ENCODE measurements at places on chromosomes 11 and 22.

- DNase-seq: no peak
Measured at GRCh38 chr22:20011993-20012740, 4.5 kb downstream of the ARVCF start.

DNA sequence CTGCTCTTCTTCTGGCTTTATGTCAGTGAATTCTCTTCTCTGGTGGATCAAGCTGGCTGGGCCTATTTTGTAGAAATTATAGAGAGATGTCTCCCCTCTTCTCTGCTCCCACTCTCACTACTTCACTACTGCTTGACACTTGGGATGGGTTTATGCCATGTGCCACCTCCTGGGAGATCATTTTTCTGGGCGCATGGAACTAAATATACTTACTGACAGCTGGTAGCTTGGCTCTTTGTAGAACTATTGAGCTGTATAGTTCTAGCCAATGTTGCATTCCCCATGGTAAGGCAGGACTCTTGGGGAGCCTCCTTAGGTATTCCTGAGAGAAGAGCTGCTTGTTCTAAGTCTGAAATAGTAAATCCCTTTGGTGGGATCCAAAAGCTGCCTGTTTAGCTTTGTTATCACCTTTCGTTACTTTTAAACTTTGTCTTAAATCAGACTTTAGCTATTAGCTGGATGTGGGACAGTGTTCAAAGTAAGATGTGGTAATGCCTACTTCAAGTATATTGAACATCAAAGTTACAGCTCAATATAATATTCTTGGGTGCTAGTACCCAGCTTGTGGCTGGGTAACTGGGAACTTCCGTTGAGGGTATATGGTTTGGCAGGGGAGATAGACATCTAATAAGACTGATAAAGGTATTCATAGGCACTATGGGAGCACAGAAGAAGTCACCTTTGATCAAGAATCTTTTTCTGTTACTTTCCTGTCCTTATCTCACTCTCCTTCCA lies 87.5 kb upstream of the RRM1 start:
- no peak for DNase-seq

GRCh38 chr11:72195518-72196270 lies 3.8 kb downstream of the FOLR1 start:
- no peak for DNase-seq

DNA sequence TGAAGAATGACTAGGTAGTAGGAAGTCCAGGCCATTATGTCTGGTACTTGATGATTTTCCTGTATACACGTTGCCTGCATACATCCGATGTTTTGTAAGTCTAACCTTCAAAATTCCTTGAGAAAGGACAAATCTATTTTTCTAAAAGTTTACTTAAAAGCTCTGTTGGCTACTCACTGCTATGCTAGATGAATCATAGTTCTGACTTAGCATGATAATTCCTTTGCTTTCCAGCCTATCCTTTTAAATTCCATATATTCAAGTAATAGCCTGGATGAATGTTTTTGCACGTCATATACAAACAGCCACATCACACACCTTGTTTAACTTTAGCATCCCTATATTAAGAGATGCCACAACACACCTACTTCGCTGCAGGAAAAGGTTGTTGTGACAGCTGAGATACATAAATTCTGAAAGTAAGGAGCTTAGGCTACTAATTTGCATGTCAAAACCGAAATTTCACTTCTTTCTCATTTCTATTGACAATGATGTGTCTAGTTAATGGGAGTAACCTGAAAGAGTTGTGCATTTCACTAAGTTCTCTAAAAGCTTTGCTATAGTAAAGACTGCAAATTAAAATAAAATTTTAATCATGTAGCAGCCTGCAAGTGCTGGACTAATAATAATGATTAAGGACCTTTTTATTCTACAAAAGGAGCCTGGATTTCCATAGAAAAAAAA lies 1116.4 kb downstream of the JRKL start:
- DNase-seq: no peak

DNA sequence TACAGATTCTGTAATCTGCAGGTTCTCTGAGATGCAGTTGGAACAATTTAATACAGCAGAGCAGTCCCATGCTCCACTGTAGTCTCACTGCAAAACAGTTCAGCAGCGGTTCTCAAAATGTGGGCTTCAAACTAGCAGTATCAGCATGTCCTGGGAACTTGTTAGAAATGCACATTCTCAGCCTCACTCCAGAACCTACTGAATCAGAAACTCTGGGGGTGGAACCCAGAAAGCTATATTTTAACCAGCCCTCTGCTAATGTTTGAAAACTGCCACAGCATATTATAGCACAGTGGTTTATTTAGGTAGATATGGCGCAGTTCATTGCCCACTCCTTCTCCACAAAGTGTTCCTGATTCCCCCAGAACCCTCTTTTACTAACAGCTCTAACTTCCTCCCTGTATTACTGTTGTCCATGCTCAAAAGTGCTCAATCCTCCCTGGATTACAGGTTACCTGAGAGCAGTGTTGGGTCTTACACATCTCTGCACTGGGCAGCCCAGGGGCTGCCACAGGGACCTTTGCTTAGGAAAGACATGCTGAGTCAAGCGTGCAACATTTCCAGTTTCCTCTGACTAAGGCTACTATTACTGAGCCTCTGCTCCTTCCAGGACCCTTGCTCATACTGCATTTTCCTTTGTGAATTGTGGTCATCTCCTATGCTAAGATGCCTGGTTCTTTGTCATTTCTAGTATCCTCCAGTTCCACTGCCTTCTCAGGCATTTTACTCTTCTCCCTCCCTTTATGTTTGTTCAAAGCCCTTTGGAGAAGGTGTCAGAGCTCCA lies 7.7 kb upstream of the DGAT2 start:
- DNase-seq: no peak

- DNase-seq: no peak
Measured at GRCh38 chr22:30239488-30240405, 6.8 kb downstream of the LIF start.

DNA sequence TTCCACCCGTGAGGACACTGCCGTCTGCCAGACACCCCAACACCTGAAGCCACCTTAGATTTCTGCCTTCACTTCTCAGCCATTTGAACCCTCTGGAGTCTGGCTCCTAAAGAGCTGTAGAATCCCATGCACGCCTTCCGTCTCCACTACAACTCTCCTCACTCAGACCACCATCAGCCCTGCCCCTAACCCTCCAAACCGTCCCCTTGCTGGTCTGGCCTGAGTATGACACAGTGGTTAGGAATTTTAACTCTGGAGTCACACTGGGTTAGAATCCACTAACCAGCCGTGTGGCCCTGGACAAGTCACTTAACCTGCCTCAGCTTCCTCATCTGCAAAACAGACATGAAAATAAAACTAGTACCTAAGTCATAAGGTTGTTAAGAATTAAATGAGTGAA lies 3.0 kb downstream of the CNIH2 start:
- no peak for DNase-seq

GRCh38 chr22:49618677-49618953 lies 209.1 kb downstream of the BRD1 start:
- DNase-seq: no peak

DNA sequence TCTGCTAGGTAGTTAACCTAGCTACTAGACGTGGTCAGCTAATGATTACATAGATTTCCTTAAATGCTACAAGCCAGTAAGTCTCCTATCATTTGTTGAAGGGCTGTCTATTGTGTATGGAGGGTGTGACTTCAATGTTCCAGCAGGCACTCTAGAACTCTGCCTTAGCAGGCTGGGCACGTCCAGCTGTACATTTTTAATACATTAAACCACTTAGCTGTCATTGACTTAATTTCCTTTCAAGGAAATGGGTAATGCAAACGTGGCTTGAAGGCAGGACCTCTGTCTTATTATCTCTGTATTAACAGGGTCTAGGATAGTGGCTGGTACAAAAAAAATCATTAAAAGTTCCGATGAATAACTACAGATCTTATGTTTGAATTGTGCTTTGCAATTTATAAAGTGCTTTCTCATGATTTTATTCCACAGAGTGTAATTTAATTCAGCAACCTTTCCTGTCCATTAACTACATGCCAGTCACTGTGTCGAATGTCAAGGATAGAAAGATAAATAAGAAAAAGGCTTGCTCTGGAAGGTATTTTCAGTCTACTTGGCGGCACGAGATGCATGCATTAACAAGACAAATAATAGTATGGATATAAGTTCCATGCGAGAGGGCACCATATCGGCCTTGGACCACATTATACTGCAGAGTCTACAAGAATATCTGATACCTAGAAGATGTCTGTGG lies 60.3 kb downstream of the APOL3 start:
- no peak for DNase-seq

- no peak for DNase-seq
Measured at GRCh38 chr22:39481054-39481453, 21.0 kb upstream of the MIEF1 start.

DNA sequence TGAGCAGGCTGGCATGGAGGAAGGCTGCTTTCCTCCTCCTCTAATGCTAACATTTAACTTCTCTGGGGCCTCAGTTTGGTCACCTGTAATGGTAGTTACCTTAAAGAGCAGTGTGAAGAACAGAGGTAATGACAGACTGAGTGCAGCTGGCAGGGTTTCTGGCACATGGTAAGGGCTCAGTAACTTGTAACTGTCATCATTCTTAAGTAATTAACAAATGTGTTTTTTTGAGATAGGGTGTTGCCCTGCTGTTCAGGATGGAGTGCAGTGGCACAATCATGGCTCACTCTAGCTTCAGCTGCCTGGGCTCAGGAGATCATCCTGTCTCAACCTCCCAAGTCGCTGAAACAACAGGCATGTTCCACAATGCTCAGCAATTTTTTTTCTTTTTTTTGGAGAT lies 242.0 kb upstream of the SYN3 start:
- peak; percentile 14 for DNase-seq

GRCh38 chr11:32259641-32260081 lies 168.8 kb downstream of the RCN1 start:
- no peak for DNase-seq

GRCh38 chr22:36775586-36775963 lies 344 bp downstream of the IFT27 start:
- DNase-seq: peak; percentile 38

DNA sequence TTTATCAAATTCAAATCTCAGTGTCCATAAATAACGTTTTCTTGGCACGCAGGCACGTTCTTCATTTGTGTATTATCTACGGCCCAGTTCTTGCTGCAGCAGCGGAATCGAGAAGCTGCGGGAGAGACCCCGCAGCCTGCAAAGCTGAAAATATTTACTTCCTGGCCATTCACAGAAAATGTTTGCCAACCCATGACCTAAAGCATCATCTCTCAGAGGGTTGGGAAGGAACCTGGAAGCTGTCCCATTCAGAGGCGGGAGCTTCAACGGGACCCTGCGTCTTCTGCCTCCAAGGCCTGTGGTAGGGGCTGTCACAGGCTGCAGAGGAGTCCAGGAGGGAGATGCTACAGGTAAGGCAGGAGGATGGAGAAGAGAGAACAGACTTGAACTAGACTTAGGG lies 319.2 kb downstream of the MN1 start:
- DNase-seq: no peak

GRCh38 chr11:73598719-73599379 lies 937 bp upstream of the FAM168A start:
- DNase-seq: no peak

- DNase-seq: no peak
Measured at GRCh38 chr22:35357883-35358621, 22.8 kb upstream of the HMOX1 start.

- DNase-seq: no peak
Measured at GRCh38 chr22:36580371-36580770, 51.4 kb upstream of the EIF3D start.

- DNase-seq: no peak
Measured at GRCh38 chr11:32940865-32941264, 48.3 kb downstream of the QSER1 start.
